Prostate gland (tissue), 2 donors: ENCODE measurements at places on chromosomes 11 and 22.

- no peaks in the 10 kb centered on the region for H3K36me3 ChIP-seq
- H3K27me3 ChIP-seq = peaks cover 4% of the 10 kb centered on the region
- no peak for DNase-seq
- peak overlapping the region; percentile 5 for H3K4me3 ChIP-seq
- no peaks in the 10 kb centered on the region for H3K4me1 ChIP-seq
- H3K27ac ChIP-seq = no peak overlapping the region
Observed at GRCh38 chr22:50548040-50548920, 2.6 kb downstream of the KLHDC7B start.

- H3K27ac ChIP-seq = no peak overlapping the region
- H3K27me3 ChIP-seq = no peaks in the 10 kb centered on the region
Observed at GRCh38 chr11:113341388-113342165, 27.2 kb downstream of the TTC12 start.

DNA sequence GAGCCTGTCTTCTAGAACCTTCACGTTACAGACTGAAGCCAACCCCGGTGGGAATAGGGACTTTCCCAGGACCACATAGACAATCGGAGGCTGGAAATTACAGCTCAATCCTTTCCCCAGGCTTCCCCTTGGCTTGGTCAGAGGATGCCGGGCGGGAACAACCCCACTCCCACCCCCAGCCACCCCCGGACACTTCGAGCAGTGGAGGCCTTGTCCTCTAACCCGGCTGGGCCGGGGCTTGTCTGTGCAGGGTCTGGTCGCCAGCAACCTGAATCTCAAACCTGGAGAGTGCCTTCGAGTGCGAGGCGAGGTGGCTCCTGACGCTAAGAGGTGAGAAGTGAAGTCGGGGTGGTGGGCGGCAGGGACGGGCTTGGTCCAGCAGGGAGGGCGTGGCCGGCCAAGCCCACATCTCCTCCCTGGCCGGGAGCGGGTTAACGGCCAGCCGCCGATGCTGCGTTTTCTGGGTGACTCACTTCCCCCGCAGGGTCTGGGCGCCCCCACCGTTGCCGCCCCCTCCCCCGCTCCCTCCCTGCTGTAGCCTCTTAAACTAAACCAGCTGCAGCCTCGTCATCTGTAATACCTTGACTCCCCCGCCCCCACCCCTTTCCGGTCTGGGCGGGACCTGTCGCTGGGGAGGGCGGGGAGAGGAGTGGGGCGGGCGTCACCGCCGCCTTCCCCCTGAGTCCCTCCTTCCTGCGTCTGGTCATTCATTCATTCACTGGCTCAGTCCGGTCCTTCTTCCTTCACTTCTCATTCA lies 1.5 kb downstream of the LGALS1 start:
- peak; percentile 76 for DNase-seq
- H3K4me1 ChIP-seq = peaks cover 16% of the 10 kb centered on the region
- no peaks in the 10 kb centered on the region for H3K27me3 ChIP-seq

DNA sequence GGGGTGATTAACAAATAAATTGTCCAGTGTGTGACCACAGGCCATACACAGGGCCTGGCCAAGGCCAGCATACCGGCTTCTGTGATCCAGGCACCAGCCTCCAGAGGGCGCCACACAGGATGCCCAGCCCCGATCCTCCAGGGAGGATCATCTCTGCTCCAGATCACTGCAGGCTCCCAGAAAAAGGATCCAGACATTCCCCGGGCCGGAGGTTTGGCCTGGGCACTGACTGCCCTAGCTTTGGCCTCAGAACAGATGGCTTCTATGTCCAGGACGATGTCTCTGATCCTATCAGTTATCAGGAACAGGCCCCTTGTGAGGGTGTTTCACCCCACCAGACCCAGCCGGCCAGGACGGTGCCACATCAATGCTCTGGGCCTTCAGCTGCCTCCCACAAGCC lies 74.5 kb upstream of the LMO1 start:
- H3K27me3 ChIP-seq = no peaks in the 10 kb centered on the region
- no peaks in the 10 kb centered on the region for H3K36me3 ChIP-seq
- H3K4me1 ChIP-seq = no peaks in the 10 kb centered on the region
- H3K27ac ChIP-seq = no peak overlapping the region
- H3K4me3 ChIP-seq = no peak overlapping the region
- peak; percentile 20 for DNase-seq

- no peaks in the 10 kb centered on the region for H3K36me3 ChIP-seq
- peak; percentile 72 for DNase-seq
- no peaks in the 10 kb centered on the region for H3K27me3 ChIP-seq
- H3K27ac ChIP-seq = no peak overlapping the region
Observed at GRCh38 chr22:24521791-24522245, 26.7 kb downstream of the UPB1 start.

- no peaks in the 10 kb centered on the region for H3K36me3 ChIP-seq
- H3K27me3 ChIP-seq = no peaks in the 10 kb centered on the region
- no peak for DNase-seq
- H3K4me1 ChIP-seq = no peaks in the 10 kb centered on the region
Observed at GRCh38 chr22:23033116-23033905, 37.0 kb upstream of the GNAZ start.

DNA sequence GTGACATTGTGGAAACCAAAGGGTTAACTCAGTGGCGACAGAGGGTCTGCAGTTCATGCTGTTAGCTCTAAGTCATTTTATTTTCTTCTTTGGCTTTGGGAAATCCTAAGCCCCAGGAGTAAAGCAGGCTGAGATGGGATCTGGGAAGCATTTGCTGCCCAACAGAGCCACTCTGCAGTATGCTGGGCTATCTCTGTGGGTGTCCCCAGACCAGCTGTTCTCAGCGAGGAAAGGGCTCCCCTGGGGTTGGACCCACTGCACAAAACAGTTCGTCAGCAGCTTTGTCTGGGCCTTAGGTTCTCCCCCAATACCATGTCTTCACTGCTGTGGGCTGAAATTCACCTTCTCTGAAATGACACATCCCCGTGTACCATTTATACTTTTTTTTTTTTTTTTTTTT lies 34.0 kb downstream of the KREMEN1 start:
- H3K27me3 ChIP-seq = no peaks in the 10 kb centered on the region
- no peaks in the 10 kb centered on the region for H3K4me1 ChIP-seq
- no peak for DNase-seq

DNA sequence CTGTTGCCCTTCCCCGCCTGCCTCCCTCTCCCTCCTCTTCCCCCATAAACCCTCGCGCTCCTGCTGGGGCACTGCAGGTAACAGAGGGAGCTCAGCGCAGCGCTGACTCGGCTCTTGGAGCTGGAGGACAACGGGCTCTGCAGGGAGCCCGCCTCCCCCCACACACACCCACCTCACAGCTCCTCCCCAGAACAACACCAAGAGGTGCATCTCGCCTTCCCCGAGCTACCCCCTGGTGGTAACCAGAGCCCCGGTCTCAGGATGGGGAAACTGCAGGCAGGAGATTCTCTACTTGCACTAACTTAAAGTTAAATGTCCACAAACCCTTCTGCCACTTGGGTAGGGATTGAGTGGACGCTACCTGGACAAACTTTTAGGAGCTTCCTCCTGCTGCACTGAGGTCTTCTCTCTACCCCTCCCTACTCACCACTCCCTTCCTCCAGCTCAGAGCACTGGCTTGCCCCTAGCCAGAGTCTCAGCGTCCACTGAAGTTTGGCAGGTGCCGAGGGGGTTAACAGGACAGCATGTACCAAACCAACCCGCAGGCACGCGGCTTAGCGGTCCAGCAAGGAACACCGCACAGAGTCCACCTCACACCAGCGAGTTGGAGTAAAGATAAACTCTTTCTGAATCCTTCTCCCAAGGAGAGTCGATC lies 4.0 kb upstream of the SCN4B start:
- H3K27me3 ChIP-seq = no peaks in the 10 kb centered on the region
- no peaks in the 10 kb centered on the region for H3K36me3 ChIP-seq
- no peak overlapping the region for H3K4me3 ChIP-seq
- no peak for DNase-seq

DNA sequence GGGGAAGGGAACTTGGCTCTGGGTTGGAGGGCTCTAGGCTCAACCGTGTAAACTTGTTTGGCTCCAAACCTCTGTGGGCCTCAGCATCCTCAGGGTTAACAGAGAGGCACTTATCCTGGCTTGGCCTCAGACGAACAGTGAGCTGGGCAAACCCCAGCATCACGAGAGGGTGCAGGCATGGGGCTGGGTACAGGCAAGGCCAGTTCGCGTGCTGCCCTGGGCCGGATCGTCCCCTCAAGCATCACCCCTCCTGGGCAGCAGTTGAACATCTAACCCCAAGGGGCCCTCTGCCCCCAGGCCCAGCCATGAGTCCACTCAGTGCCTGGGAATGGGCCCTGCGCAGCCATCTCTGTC lies 1.9 kb downstream of the EHBP1L1 start:
- DNase-seq = no peak
- peaks cover 20% of the 10 kb centered on the region for H3K4me1 ChIP-seq
- H3K27me3 ChIP-seq = no peaks in the 10 kb centered on the region
- peak overlapping the region; percentile 87 for H3K27ac ChIP-seq
- H3K36me3 ChIP-seq = peaks cover 19% of the 10 kb centered on the region

DNA sequence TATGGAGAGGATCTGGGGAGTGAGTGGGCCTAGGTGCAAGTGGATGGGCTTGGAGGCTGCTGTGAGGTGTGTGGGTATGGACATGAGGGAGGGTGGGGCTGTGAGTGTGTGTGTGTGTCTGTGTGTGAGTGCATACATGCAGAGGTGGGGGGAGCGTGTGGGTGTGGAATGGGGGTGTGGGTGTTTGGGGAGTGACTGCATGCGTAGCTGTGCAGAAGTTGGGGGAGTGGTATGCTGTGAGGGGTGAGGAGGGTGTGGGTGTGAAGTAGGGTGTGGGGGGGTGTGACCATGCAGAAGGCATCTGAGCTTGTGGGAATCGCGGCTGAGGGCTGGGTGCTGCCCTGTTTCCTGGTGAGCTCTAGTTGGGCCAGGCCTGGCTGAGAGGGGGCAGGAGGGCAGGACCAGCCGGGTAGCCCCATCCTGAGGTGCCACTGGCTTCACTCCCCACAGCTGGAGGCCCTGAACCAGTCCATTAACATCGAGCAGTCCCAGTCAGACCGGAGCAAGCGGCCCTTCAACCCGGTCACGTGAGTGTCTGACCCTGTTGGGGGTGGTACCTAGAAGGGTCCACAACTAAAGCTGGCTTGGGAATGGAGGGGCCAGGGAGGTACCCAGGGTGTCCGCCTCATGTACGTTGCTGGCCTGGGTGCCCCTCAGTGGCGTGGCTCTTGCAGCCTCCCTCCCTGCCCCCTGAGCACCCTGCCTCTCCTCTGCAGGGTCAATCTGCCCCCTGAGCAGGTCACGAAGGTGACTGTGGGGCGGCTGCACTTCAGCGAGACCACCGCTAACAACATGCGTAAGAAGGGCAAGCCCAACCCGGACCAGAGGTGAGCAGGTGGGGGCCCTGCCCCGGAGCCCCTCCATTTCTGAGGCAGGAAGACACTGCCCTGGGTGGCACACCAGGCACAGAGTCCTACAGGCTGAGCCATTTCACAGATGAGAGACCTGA lies 16.5 kb downstream of the TMEM258 start:
- H3K27me3 ChIP-seq = no peaks in the 10 kb centered on the region
- H3K36me3 ChIP-seq = no peaks in the 10 kb centered on the region

DNA sequence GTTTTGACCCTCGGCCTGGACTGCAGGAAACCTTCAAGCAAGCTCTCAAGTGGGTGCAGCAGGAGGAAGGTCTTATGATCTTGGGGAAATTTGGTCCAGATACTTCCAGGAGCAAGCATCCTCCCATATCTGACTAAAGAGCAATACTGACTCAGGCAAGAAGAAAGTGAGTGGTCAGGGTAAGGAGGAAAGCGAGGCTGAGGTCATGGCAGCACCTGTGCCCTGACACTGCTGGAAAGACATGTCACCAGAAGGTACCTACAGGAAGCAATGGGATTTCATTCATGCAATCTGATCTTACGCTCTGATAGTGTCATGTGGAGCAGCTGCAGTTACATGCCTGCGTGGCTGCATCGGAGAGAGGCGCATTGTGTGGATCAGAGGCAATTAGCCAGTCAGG lies 6.5 kb upstream of the TOP3B start:
- H3K27me3 ChIP-seq = no peaks in the 10 kb centered on the region
- H3K27ac ChIP-seq = no peak overlapping the region
- no peak overlapping the region for H3K4me3 ChIP-seq
- H3K36me3 ChIP-seq = no peaks in the 10 kb centered on the region
- DNase-seq = no peak

- H3K4me1 ChIP-seq = peaks cover 15% of the 10 kb centered on the region
- peak overlapping the region; percentile 12 for H3K4me3 ChIP-seq
- peaks cover 5% of the 10 kb centered on the region for H3K27me3 ChIP-seq
- DNase-seq = no peak
- H3K27ac ChIP-seq = no peak overlapping the region
- no peaks in the 10 kb centered on the region for H3K36me3 ChIP-seq
Observed at GRCh38 chr11:64298966-64299846, 952 bp upstream of the CATSPERZ start.

DNA sequence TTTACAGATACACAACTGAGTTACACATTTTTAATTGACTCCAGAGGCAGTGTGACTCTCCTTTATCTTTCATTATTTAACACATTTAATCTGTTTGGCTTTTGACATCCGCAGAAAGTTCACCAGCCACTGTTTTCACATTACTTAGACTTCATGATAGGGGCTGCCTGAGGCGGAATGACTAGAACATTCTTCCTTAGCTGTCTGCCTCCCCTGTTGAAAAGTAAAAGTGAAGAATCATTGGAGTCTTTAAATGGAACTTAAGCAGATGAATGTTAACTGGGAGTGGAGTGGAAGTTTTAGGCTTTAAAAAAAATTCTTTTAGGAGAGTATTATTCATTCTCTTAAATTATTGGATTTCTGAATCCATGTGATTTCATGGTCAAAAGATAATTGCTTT lies 229.2 kb upstream of the MTNR1B start:
- no peak for DNase-seq
- H3K36me3 ChIP-seq = no peaks in the 10 kb centered on the region
- H3K4me3 ChIP-seq = no peak overlapping the region
- H3K4me1 ChIP-seq = no peaks in the 10 kb centered on the region
- H3K27ac ChIP-seq = no peak overlapping the region

GRCh38 chr22:49771266-49772065 lies 56.2 kb downstream of the BRD1 start:
- H3K27ac ChIP-seq = no peak overlapping the region
- DNase-seq = no peak
- H3K4me3 ChIP-seq = no peak overlapping the region
- H3K36me3 ChIP-seq = peaks cover 7% of the 10 kb centered on the region
- no peaks in the 10 kb centered on the region for H3K4me1 ChIP-seq
- no peaks in the 10 kb centered on the region for H3K27me3 ChIP-seq

DNA sequence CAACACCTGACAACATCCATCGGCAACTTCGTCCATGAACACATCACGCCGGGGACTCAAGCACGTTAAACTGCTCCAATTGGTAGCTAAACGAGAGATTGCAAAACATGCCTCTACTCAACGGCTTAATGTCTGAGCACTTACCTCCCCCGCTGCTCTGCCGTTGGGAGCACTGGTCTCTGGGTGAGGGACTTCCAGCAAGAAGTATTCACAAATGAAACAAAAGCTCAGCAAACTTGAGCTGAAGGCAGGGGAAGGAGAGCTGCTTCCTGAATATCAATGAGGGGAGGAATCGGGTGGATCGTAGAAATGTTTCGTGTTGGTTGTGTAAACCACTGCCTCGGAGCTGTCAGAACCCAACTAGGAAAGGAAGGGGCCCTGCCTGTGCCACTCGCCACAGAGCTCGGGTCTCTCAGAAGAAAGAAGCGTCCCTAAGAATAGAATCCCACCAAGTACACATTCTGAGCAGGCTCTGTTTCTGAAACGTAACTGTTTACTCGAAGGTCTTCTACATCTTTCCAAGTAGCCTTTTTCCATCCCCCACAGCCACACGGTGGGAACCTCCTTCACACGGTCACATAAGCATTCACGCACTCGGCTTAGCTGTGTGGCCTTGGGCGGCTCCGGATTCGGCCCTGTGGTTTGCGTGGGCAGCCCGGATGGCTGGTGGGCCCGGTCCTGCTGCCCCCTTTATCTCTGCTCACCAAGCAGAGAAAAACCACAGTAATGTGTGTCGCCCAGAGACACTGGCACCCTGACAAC lies at the start of gene MLC1:
MLC1 (minus strand) TSS at position 216 of the 762 bp plus-strand sequence. CDS start 524 bp downstream, outside the sequence.
- peaks cover 6% of the 10 kb centered on the region for H3K27me3 ChIP-seq
- DNase-seq = no peak
- no peaks in the 10 kb centered on the region for H3K4me1 ChIP-seq
